ENCODE measurements at places on chromosomes 2 and 18.

GRCh38 chr2:173806761-173807160 lies 158.4 kb downstream of the SP3 start:
- no peak for DNase-seq

- no peak for DNase-seq
Measured at GRCh38 chr2:218029366-218030360, 26.9 kb upstream of the TNS1 start.

DNA sequence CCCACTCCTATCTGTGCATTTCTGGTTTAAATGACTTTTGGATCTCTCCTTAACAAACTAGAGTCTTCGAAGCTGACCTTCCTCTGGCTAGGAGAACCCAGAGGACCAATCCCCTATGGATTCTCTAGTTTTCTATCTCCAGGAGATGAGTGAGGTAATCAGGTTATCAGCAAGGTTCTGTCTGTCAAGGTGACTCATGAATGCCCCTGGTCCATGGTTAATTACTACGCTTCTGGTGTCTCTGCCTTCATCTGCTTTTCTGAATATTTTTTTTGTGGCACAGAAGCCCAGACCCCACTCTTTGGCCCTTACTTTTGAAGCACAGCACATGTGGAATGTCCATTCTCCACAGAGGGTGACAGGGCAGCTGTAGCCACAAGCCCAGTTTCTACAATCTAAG lies 897.9 kb upstream of the KLHL29 start:
- no peak for DNase-seq

GRCh38 chr2:168136392-168136977 lies 110.9 kb downstream of the STK39 start:
- peak; percentile 20 for DNase-seq

DNA sequence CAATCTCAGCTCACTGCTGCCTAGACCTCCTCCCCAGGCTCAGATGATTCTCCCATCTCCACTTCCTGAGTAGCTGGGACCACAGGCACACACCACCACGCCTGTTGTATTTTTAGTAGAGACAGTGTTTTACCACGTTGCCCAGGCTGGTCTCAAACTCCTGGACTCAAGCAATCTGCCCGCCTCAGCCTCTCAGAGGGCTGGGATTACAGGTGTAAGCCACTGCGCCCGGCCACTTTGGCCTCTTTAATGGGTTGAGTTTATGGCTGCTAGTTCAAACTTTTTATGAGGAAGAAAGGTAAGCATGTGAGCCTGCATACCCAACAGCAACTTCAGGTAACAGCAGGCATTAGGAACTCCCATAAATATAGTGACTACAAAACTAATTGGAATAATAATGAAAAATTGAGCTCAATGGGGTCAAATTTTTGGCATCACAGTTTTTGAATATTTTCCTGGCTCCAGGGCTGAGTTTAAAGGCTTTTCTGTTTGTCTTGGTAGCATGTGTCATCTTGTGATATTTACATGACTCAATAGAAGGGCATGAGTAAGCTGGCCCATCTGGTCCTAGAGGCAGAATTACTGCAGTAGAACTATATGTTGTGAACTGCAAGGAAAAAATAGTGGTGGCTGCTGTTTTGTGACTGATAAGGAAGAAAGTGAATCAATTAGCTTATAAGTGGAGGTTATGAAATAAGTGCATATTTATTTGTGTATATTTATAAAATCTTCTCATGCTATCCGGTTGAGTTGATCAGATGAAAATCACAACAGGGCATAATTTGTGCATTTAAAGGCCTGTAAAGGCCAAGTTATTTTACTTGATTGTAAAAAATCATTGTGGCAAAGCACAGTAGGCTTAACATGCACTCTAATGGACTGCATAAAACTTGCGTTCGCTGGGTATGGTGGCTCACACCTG lies 24.8 kb downstream of the GALM start:
- DNase-seq: no peak

- no peak for DNase-seq
Measured at GRCh38 chr2:230849633-230850357, 14.9 kb upstream of the ITM2C start.

- DNase-seq: no peak
Measured at GRCh38 chr2:59019566-59020159, 778.5 kb upstream of the FANCL start.

DNA sequence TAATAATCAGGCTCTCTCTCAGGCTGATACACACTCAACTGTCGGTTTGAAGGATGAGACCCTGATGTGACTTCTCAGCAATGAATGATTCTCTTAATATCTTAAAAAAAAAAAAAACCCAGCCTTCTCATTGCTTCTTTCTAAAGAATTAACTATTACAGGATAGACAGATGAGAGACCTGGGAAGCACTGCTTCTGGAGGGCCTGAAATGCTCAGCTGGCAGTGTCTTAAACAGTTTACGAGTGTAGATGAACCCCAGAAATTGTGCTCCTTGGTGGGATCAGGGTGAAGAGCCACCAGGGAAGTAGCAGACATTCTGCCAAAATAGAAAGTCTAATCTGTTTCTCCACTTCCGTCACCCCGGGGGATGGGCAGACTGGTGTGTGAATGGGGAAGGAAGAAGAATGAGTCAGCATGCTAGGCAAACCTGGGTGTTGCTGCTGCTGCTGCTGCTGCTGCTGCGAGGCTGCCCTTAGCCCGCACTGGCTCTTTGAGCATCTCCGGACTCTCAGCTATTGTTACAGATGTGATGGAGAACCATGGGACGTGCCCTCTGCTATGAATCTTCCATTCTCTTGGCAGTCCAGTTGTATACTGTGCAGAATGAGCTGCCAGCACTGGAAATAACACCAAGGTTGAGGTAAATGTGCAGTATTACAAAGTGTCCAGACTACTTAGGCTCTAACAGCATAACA lies 158.4 kb downstream of the SETBP1 start:
- DNase-seq: no peak

DNA sequence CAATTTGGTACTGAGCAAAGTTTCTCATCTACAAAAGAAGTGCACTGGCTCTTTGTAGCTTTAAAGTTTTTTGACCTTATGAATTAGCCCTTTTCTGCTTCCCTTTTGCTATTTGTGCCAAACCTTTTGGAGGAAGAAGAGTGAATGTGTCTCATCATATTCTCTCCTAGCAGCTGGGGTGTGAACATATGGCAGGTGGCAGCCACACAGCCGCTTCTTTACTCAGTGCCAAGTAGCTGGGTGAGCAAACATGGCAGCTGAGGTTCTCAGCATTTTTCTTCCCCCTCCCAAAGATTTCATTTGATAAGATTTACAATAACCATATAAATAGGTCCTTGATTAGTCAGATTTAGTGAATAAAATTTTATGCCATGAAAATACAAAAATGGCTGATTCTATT lies 46.7 kb upstream of the STK17B start:
- DNase-seq: no peak

DNA sequence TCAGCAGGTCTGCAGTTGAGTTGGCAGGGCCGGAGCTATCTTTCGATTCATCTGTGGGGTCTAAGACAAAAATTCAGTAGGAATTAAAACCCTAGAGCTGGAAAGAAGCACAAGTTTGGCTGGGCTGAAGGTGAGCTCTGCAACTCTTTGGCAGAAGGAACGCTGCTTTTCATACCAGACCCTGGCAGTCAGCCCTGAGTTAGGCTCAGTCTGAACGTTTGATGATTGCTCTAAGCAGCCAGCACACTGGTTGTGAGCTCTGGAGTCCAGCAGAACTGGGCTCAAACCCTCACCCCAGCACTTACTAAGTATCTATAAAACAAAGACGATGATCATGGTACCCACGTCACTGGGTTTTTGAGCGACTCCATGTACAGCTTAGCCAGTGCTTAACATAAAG lies 192.5 kb downstream of the TNS1 start:
- no peak for DNase-seq

DNA sequence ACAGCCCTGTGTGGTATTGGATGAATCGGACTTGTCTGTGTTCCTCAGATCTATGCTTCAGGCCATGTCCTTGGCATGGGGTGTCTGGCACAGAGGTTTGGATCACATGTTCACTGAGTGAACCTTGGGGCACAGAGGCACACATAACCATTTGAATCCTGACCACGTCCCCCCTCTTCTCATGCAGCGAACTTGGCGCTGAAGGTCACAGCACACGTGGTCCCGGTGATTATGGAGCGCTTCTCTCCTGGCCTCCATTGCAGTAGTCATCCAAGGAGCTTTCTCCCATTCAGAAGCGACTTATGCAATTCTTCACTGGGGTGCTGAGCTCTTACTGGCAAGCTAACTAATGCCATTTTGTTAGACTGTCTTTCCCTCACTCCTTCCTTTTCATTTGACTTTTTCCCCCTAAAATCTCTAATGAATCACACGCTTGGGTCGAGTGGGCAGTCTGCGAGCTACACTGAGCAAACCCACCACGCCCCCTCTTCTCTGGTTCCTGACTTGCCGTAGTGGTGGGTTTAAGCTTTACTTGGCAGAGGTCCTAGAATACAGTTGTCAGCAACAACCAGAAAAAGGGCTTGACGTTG lies 59.4 kb downstream of the KCNG2 start:
- DNase-seq: no peak

DNA sequence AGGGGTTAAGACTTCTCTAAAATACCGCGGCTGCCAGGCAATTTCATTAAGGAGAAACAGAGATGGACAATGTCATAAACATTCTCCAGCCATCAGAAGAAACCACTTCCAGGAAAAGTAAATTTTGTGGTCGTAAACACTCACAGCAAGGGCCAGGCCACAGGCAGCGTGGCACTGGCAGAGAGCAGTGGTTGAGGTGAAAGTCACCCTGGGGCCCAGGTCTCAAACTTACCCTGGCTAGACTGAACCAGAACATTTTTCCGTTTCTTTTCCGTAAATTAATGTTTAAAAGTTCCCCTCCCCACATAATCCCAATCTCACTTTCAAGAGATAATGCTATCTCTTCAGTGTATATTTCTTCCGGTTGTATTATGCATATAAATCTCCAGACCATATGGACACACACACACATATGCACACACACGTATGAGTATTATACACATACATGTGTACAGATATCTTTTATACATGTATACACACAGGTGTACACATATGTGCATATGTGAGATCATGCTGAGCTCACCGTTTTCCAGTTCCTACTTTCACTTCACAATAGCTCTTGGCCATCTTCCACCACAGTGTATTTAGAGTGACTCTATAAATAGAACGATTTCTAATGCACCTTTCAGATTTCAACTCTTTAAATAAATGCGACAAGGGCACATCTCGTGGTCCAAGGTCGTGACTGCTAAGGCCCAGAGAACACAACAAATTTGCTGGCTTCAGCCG lies 90.1 kb downstream of the MALT1 start:
- no peak for DNase-seq

- no peak for DNase-seq
Measured at GRCh38 chr2:100126897-100127401, 15.4 kb downstream of the AFF3 start.

DNA sequence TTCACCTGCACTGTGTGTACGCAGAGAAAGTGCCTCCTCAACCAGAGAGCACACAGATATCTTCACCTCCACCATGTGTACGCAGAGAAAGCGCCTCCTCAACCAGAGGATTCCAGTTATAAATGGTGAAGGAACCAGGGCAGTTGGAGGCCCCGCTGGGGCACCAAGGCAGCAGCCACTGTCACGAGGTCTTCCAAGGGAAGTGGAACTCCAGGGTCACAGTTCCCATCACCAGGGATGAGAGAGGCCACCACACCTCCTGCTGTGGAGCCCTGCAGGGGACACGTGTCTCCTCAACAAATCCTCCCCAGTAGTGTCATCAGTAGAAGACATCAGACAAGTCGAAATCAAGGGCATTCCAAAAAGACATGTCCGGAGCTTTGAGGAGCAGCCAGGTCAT lies 28.2 kb upstream of the NFATC1 start:
- DNase-seq: no peak

- no peak for DNase-seq
Measured at GRCh38 chr2:200750323-200750910, 61.3 kb upstream of the BZW1 start.

GRCh38 chr2:218032336-218033171 lies 29.8 kb upstream of the TNS1 start:
- DNase-seq: no peak

DNA sequence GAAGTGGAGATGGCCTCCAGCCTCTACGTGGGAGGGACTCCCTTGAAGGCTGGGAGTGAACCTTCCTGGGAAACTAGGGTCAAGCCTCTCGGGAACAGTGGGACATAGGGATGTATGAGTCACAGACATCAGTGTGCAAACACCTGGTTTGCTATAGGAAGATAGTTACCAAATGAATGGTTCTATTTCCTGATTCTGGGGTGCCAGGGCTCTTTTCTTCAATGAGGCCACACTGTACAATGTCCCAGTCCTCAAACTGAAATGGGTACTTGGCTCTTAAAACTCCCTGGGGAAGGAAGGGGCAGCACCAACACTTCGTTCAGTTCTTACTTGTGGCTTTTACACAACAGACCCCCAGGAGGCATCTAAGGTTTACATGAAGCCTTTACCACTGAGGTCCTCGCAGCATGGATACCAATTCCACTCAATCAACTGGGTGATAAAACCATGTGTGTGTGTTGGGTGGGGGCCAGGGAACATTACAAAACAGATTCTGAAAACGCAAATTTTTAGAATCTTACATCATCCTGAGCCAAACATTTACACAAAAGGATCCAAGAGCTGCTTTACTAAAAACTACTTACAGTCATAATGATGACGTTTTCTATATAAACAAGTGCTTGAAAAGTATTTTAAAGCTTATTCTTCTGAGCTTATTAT lies 10.4 kb downstream of the ERFE start:
- DNase-seq: no peak

DNA sequence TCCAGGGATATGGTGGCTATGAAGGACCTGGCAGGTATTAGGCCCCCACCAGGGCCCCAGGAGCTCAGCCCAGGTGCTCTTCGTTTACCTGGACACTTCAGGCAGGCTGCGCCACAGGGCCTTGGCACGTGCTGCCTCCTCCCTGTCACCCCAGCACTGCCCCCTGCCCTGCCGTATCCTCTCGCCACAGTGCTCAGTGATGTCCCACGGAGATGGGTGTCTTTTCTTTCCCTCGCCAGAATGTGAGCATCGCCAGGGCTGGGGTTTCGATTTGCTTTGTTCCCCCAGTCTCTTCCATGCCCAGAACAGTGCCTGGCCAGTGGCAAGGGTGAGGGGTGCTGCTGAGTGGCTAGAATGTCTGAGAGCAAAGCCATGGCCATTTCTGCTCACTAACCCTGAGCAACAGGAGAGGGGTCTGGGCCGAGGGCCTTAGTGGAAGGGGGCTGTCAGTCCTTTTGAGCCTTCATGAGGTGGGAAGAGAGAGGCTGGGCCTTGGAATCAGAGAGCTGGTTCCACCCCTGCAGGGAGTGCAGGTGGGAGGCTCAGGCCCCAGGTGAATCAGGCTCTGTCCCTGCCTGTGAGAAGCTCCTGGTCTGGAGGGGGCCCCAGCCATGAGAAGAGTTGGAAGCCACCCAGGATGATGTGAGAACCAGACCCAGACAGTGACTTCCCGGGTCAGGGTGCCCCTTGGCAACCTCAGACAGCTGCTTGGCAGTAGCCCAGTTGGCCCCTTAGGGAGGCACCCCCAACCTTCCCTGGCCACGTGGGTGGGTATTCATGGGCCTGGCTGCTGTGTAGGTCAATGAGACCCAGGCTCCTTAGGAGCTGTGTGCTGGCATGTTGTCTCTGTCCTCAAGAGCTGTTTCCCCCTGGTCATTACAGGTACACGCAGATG lies 129.9 kb upstream of the HS6ST1 start:
- DNase-seq: no peak

- DNase-seq: no peak
Measured at GRCh38 chr2:58517881-58518280, 276.8 kb upstream of the FANCL start.

All from NCI-H510A treated with DMSO at 0.1 percent for 48 hours (cell line).